ENCODE measurements at places on chromosomes 5 and 9.
A peak's percentile ranks its signal among the peaks of the same experiment; 100 is the strongest.

DNA sequence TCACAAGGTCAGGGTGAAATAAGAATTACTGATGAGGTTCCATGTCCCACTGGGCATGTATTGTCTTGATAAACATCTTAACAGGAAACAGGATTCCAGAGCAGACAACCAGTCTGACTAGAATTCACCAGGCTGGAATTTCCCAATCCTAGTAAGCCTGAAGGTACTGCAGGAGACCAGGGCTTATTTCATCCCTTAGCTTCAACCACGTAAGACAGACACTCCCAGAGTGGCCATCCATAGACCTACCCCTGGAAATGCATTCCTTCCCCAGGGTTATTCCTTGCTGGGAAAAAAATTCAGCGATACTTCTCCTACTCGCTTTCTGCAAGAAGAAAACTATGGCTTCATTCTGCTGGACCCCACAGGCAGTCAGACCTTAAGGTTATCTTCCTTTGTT lies 785.4 kb downstream of the NR2F1-AS1 start:
- no peak for DNase-seq

DNA sequence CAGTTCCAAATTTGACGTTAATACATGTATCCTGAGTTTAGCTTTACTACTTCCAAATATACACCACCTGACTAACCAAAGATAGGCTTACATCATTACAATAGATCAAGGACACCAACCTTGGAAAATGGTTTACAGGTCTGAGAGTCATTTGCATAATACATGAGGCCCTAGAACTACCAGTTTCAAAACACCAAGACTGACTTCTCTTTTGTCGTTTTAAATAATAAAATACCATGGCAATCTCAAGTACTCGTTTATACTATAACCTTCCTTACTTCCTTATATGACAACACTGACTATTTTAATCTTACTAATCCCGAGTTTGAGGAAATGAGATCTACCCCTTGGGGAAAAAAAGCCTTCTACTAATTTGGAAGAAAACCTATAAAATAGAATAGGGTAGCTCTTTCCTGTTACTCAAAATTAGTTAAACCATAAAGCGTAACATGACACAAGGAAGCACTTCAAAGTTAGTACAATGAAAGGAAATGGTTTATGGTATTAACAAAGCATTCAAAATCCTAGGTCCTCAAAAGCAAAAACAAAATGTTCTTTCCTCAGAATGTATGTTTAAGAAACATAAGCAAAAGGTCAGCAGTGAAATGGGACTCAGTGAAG lies 42.1 kb downstream of the UBQLN1 start:
- no peak for DNase-seq

GRCh38 chr5:39604491-39604890 lies 179.7 kb upstream of the DAB2 start:
- no peak for DNase-seq

- DNase-seq: no peak
Observed at GRCh38 chr5:132271251-132272246, 14.1 kb downstream of the PDLIM4 start.

GRCh38 chr9:94786586-94786985 lies 60.1 kb downstream of the AOPEP start:
- no peak for DNase-seq

DNA sequence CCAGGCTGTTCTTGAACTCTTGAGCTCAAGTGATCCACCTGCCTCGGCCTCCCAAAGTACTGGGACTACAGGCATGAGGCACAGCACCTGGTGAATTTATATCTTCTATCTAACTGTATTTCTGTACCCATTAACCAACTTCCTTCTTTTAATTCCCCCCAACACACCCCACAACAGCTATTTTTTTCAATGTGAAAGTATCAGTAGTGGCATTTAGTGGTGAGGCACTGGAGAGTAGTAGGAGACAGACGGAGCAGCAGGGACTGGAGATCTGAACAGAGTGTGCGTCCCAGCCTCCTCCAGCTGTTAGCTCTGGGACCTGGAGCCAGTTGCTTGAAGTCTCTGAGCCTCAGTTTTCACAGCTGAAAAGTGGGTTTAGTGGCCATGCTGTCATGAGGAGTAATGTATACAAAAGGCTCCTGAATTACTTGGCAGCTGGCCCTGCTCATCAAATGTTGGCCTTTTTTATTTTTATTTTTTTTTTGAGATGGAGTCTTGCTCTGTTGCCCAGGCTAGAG lies 11.0 kb upstream of the EEIG1 start:
- no peak for DNase-seq

- no peak for DNase-seq
Observed at GRCh38 chr5:151191661-151192060, 32.2 kb downstream of the CCDC69 start.

DNA sequence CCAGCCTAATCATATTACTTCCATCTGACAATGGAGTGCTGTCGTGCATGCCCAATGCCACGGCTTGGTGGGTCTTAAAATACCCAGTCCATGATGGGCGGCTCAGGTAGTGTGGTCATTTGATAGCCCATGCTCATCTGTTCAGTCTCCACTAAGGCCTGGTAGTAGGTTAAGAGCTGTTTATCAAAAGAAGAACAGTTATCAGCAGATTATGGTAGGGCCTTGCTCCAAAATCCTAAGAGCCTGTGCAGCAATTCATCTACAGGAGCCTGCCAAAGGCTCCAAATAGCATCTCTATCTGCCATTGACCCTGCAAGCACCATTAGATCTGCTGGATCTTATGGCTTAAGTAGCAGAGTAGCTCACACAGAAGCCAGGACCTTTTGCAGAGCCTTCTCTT lies 21.8 kb upstream of the NTRK2 start:
- DNase-seq: no peak

DNA sequence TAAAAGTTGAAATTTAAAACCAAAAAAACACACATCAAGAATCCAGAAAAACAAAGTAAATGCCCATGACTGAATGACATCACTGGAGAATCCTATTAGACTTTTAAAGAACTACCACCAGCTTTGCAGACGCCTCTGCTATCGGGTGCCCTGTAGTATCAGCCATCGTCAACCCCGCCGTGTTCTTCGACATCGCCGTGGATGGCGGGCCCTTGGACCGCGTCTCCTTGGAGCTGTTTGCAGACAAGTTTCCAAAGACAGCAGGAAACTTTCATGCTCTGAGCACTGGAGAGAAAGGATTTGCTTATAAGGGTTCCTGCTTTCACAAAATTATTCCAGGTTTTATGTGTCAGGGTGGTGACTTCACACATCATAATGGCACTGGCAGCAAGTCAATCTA lies 201.9 kb downstream of the DMAC1 start:
- no peak for DNase-seq

GRCh38 chr9:123725389-123725788 lies 204.5 kb downstream of the DENND1A start:
- no peak for DNase-seq

- peak; percentile 2 for DNase-seq
Observed at GRCh38 chr5:164504141-164504772, 998.8 kb downstream of the MAT2B start.

- no peak for DNase-seq
Observed at GRCh38 chr9:136821826-136822544, 14.2 kb downstream of the RABL6 start.
